ENCODE measurements at places on chromosomes 5 and 9. TPM values are rescaled to one million over a fixed set of nuclear protein-coding genes. Genes with fewer than 3 reads are reported as not detected.

The KLHL3 gene
- total RNA-seq = 3.3 TPM

DNA sequence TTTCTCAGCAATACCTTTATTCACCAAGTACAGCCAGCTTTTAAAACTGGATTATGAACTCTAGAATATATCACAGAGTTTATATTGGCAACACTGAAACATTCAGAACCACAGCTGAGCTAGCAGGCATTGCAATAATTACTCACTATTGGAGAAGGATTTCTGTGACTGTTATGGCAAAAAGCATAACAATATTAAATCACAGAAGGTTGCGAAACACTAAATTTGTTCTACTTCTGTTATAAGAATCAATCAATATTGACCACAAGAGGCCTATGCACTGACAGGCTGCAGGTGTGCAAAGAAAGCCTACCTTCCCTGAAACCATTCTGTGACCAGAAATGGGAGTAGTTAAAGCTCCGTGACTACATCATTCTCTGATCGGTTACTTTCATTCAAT is 59.2 kb downstream of the AP3B1 start:
- DNase-seq = no peak

GRCh38 chr5:95615164-95615467 is 4.8 kb upstream of the GPR150 start:
- DNase-seq = no peak

The SPATA31A3 gene
- total RNA-seq = not detected

DNA sequence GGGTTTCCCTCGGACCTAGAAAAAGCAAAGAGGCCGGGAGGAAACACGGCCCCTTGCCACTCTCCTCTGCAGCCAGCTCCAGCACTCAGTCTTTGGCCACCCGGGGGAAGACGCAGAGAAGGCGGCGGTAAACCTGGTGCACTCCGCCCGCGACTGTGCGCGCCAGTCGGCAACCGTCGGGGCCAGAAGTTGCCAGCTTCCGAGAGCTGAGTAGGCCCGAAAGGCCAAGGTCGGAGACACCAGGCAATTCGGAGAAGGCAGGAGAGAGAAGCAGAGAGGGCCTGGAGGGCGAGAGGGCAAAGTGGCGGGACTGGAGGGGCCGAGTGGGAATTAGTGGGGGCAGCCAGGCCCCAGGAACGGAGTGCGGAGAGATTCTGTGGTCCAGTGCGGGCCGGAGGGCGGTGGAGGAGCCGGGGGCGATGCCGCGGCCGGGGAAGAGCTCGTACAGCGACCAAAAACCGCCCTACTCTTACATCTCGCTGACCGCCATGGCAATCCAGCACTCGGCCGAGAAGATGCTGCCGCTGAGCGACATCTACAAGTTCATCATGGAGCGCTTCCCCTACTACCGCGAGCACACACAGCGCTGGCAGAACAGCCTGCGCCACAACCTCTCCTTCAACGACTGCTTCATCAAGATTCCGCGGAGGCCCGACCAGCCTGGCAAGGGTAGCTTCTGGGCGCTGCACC is at the start of gene FOXB2:
FOXB2 (plus strand) TSS at position 420 of the 690 bp plus-strand sequence; CDS start at position 420, 0 bp downstream.
- no peak for DNase-seq

The GCNT1 gene
- 20.9 TPM for total RNA-seq

The CER1 gene
- total RNA-seq = not detected

The PLAC8L1 gene
- total RNA-seq = 0.53 TPM

The CTXN3 gene
- total RNA-seq = not detected

DNA sequence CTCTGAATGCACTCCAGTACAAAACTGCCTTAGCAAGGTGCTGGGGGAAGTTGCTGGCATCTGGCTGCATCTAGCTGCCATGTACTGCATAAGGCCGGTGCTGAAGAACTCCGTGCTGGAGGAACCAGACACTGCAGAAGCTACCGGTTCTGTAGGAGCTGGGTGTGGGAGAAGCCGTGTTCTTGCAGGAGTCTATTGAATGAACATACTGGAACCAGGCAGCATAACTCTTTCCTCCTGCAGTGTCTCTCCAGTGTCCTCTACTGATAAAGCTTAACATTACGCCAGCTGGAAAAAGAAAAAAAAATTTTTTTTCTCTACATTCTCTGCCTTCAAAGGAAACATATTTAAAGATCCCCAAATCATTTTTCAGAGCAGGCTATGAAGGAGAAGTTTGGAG is 38.5 kb downstream of the VPS13A start:
- DNase-seq = no peak

- no peak for DNase-seq
Measured at GRCh38 chr5:38926121-38926520, 80.3 kb downstream of the OSMR start.

DNA sequence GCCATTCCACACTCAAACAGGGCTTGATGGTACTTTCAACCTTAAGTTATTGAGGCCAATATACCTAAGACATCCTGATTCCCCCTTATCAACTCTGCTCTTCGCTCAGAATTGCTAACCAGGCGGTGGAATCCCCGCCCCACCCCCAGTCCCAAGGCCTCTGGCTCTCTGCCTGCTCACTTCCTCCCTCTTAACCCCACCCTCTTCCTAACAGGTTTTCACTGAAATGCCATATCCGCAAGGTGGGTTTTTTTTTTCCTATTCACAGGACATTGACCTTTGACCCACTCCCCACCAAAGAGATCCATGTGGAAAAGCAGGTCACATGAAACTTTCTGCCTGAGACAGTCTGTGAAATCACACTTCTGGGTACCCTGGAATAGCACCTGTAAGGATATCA is 66.6 kb upstream of the IFNK start:
- DNase-seq = no peak

GRCh38 chr9:130899051-130899748 is 2.6 kb upstream of the QRFP start:
- no peak for DNase-seq

- no peak for DNase-seq
Measured at GRCh38 chr9:131668057-131668438, 71.8 kb downstream of the RAPGEF1 start.

The ECM2 gene
- not detected for total RNA-seq

DNA sequence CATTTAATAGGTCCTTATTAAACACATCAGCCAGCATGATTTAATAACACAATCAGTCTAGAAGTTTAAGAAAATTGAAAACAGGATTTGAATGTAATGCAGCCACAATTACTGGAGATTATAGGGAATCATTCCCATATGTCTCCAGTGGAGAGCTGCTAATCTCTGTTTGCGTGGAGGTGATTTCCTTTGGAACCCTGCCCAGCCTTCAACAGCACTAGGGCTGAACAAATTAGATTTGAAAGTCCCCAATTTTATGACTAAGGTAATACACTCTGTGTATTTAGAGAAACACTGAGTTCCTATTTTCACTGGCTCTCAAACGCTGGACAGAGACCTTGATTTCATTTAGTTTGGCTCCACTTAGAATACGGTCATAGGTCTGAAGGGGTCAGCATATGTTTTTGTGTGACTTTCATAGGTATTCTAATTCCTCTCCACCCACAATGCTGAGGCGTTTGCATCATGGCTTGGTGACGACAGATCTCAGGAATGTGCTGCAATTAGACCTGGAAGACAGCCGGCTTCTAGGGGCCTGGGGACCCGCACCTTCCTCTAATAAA is 508.3 kb downstream of the EBF1 start:
- no peak for DNase-seq

- DNase-seq = no peak
Measured at GRCh38 chr5:159057426-159057825, 42.3 kb downstream of the EBF1 start.

The GABRA6 gene
- total RNA-seq = not detected

The PAIP1 gene
- total RNA-seq = 59.3 TPM

- DNase-seq = no peak
Measured at GRCh38 chr5:150613991-150614660, 26.3 kb upstream of the SYNPO start.

The CARTPT gene
- total RNA-seq = not detected

GRCh38 chr9:135960411-135961276 is 529 bp downstream of the UBAC1 start:
- no peak for DNase-seq

The SLC12A7 gene
- total RNA-seq = 6.6 TPM

The SYK gene
- 0.73 TPM for total RNA-seq

- no peak for DNase-seq
Measured at GRCh38 chr9:90514877-90515276, 127.7 kb downstream of the DIRAS2 start.

- no peak for DNase-seq
Measured at GRCh38 chr5:131959906-131960305, 14.4 kb upstream of the MEIKIN start.

GRCh38 chr5:124831687-124832240 is 85.3 kb upstream of the ZNF608 start:
- DNase-seq = no peak

The NUTM2G gene
- not detected for total RNA-seq

The SLC6A19 gene
- not detected for total RNA-seq

DNA sequence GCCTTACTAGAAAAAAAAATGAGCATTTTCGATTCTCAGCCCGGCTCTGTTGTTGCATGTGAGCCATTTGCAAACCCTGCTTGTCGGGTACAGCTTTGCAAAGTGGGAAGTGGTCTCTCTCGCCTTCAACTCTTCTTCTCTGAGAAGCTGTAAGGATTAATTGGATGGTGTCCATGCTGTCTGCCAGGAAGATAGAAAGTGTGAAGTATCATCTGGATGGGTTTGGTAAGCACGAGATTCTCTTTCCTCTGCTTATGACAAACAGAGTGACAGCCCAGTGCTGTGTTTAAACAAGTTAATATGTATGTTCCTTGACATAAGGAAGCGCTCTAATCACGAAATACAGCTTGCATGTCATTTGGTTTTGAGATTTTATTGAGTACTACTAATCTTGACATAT is 109.1 kb upstream of the SPATA31D4 start:
- no peak for DNase-seq

GRCh38 chr5:112583166-112583565 is 154.5 kb upstream of the APC start:
- no peak for DNase-seq

- DNase-seq = no peak
Measured at GRCh38 chr5:155189981-155190380, 176.4 kb downstream of the KIF4B start.

The SUSD3 gene
- 11.3 TPM for total RNA-seq

DNA sequence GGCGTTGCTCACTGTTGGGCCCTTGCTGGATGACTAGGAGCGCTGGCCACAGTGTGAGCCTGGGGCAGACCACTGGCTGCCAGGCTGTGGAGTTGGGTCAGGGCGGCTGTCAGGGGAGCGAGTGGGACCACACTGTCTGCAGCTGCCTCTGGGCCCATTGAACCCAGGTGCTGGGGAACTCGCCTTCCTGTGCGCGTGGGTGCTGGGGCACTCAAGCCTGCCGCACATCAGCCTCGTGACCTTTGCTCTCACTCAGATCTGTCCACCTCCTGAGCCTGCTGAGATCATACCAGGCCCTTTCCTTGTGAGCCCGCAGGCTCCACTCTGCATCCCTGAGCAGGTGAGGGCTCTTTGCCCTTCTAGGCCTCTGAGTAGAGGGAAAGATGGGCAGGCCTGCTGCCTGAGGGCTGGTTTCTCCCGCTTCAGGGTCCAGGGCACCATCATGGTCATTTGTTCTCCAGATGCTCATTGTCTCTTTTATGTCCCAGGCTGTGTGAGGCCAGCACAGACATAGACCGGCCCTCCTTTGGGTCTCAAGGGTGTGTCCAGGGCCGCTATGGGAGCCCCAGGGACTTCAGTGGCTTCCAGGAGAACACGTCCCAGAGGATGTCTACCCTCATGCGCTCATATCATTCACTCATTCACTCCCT is 26.5 kb downstream of the WNK2 start:
- no peak for DNase-seq

GRCh38 chr5:167284222-167284890 is 1007.1 kb upstream of the WWC1 start:
- DNase-seq = no peak

DNA sequence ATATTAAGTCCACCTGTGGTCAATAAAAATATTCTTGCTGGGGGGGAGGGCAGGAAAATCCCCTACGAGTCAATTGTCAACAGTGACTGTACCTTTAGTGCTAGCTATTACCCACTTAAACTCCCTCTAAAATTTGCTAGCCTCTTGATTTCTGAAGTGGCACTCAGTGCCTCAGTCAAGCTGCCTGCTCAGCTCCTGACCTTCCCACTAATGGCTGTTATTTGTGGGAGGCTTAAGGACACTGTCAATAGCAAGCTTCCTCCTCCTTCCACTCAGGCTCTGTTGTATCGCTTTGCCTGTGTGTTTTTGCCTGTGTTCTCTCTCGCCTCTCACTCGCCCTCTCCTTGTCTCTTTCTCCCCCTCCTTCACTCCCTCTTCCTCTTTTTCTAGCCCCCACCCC is 140.8 kb downstream of the BNC2 start:
- no peak for DNase-seq

The TAF11L7 gene
- total RNA-seq = not detected

GRCh38 chr9:21624675-21625644 is 142.8 kb upstream of the IFNE start:
- DNase-seq = no peak

DNA sequence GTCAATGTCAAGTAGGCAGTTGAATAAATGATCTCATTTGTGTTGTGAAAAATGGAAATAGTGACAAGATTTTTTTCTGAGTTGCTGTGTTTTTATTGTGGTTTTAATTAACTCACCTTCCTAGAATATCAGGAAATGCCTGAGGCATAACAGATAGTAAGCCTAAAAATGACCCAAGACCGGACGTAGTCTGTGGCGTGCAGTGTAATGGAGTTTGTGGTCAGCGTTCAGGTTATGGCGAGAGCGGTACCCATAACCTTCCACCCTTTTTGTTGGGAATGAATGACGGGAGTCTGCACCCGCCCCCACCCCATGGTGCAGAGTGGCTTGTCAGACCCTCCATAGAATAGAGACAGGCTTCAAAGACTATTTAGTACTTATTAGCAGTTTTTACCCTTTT is 119.3 kb downstream of the GALNT10 start:
- no peak for DNase-seq

The PLEKHG4B gene
- not detected for total RNA-seq

DNA sequence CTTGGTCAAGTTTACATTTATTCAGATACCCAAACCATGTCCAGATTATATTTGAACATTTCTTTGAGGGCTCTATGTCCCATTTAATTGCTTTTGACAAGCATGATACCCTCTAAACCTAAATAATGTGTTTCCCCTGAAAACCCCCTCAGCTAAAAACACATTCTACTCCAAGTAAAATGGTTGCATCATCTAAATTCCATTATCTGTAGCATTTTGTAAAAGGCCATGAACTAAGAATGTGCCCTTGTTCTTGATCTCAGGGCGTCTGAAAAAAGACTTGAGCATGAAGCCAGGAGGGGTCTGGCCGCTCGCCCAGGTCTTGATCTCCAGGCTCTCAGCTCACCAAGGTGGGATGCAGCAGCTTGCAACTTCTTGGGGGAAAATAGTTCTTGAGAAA is 53.5 kb upstream of the ERCC6L2 start:
- DNase-seq = no peak

- no peak for DNase-seq
Measured at GRCh38 chr5:138264183-138264582, 10.2 kb downstream of the GFRA3 start.

The PCDHGA4 gene
- total RNA-seq = 0.09 TPM

GRCh38 chr9:117063721-117064471 is 351.0 kb downstream of the ASTN2 start:
- DNase-seq = no peak

The CDH18 gene
- total RNA-seq = not detected

The POU5F2 gene
- 0.49 TPM for total RNA-seq

Measured in CD8-positive, alpha-beta memory T cell (primary cell).